ENCODE measurements at places on chromosomes 7 and 10.

DNA sequence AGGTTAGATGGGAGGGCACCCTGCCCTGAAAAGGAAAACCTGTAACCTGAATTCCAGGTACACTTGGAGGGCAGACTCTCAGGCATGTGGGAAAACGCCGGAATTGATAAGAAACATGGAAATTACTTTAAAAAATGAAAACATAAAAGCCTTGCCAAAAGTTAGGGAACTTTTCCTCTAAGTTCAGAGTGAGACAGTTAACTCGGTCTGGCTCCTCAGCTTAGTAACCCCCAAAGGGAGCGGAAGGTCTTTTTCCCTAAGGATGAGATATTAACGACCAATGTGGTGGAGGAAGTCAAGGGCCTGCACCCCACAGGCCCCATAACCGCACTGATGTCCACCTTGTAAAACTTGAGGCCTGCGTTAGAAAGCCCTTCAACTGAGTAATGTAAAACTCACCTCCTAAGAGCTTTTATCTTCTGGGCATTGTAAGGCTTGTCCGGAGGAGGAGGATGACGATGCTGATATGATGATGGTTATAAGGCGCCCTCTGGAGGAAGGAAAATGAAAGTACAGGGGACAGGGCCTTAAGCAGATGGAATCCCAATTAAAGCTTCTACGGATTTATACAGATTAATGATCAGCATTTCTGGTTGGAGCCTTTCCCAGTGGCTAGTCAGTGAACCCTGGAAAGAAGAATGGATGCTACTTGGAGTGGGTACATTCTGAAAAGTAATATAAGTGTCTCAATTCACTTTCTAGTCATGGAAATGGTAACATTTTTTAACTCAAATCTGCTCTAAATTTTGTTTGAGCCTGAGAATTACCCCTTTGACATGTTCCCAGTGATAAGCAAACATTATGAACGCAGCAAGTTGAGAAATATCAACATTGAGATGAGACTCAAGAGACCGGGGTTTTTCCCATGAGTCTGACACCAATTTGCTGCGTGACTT is 694 bp downstream of the COL1A2 start:
- no peak for DNase-seq

GRCh38 chr7:69864274-69864673 is 266.0 kb downstream of the AUTS2 start:
- no peak for DNase-seq

- no peak for DNase-seq
Measured at GRCh38 chr7:123230147-123230546, 30.4 kb upstream of the SLC13A1 start.

DNA sequence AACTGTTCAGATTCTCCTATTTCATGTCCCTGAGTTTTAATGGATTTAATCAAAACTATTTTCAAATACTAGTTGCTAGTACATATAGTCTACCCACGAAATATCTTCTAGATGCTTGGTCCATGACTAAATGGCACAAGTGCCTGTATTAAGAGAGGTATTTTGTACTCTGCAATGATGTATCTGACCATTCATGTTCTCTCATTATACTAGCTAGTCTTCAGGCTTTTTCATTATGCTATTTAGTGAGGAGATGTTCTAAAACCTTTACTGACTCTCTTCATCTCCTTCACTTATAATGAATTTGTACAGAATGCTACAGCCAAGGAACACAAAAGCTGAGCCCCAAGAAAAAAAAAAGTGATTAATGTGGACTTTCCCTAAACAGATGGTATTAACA is 222.5 kb downstream of the AHR start:
- no peak for DNase-seq

- DNase-seq, result no peak
Measured at GRCh38 chr10:87860156-87860795, 3.1 kb downstream of the KLLN start.

DNA sequence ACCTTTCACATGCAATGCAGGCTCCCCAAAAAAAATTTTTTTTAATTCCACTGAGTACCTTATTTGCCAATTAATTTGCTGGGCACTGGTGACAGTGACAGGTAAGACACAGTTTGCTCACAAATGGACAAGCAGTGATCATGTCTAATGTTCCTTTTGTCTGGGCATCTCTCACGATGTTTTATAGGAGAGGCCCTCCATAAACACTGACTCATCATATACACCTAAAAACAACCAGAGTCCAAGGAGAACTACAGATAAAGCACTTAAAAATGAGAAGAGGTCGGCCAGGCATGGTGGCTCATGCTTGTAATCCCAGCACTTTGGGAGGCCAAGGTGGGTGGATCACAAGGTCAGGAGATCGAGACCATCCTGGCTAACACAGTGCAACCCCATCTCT is 105.1 kb downstream of the ATE1 start:
- no peak for DNase-seq

DNA sequence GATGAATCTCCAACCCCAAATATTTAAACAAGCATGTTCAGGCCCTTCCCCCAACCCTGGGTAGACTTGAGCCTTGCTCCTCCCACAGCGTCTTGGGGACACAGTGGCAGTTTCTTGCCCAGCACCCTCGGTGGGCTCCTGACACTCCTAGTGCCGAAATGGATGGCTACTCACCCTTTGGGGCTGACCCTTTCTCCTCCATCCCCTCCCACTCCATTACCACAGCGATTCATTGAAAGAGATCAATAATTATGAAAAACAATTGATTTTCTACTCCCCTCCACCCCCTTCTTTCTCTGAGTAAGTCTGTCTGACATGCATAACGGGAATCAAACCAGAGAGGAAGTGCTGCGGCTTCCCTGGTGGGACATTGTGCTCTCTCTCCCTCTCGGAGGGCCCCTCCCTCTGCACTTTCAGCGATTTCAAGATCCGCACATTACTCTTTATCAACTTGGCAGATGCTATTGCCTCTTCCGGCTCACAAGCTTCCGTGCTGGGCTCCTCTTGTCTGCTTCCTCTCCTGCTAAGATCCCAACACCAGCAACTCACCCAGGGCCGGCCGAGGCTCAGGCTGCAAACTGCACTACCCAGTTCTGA is 79.0 kb upstream of the PLXNA4 start:
- DNase-seq, result peak; percentile 16

DNA sequence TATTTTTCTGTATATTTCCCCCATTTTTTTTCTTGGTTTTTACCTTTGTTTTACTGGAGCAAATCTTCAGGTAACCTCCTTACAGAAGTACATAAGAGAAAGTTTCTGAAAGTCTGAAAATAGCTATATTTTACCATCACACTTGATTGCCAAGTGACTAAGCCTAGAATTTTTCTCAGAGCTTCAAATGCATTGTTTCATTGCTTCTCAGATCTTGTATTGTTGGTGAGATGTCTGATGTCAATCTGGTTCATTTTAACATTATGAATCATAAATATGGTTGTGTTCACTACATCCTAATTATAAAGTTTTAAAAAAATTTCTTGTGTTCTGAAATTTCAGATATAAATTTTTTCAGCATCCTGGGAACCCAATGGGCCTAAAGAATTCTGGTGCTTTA is 228.2 kb downstream of the AHR start:
- no peak for DNase-seq

GRCh38 chr7:108073305-108074070 is 56.7 kb downstream of the LAMB4 start:
- no peak for DNase-seq

DNA sequence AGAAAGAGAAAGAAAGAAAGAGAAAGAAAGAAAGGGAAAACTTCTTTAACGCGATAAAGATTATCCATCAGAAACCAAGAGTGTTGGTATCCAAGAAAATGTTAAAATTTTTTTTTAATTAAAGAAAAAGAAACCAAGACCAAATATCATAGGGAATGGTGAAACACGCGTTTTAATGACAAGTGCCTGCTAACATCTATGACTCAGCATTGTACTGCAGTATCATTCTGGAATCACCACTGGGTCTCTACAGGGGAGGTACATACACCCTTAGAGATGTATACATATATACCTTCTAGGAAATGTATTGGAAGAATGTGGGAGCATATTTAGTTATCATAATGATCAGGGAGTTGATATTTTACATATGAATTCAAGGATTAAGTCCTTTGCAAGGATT is 32.1 kb upstream of the PIK3AP1 start:
- no peak for DNase-seq

- no peak for DNase-seq
Measured at GRCh38 chr10:88838766-88839350, 12.8 kb downstream of the ANKRD22 start.

DNA sequence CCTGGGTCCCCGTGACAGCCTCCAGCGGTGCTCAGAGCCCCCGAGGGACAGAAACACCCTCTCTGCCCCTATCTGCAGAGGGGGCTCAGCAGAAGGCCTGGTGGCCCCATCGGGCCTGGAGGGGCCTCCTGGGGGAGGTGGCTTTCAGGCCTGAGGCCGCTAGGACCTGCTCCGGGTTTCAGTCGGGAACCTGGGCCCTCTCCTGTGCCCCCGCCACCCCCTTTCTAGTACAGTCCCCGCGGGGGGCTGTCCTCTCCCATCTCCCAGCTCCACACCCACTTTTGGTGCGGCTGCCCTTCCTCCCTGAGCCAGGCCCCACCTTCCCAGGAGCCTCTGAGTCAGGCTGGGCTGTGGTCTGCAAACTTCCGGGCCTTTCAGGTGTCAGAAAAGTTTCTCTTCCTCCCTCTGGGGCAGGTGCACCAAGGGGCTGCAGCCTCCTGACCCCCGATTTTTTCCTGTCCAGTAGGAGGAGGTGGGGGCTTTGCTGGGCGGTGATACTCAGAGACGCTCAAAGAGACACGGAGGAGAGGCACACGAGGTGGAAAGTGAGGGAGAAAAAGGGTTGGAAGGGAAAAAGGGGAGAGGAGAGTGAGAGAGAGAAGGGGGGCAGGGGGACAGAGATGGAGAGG is 692 bp downstream of the CARD11 start:
- DNase-seq, result peak; percentile 40

- DNase-seq, result no peak
Measured at GRCh38 chr7:85916016-85916415, 727.7 kb upstream of the GRM3 start.

GRCh38 chr7:141119187-141119586 is 45.3 kb downstream of the TMEM178B start:
- no peak for DNase-seq

DNA sequence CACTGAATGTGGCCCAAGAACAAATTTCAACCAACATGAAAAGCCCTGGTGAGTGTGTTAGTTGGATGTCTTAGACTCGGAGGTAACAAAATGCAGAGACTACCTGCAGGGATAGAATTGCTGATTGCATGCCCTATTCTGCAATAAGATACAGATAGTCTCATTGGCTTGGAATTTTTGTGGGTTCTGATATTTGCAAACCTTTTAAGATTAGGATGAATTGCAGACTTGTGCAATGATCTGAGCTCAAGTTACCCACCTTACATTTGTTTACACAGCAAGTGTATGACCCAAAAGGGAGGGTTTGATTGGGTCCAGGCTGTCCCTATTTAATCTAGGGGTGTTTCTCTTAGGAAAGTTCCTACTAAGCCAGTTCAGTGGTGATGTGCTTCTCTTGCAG is 45.4 kb downstream of the GPR37 start:
- no peak for DNase-seq

GRCh38 chr7:154836021-154836448 is 166.9 kb downstream of the PAXIP1 start:
- DNase-seq, result no peak

GRCh38 chr10:106960812-106961211 is 203.7 kb downstream of the SORCS1 start:
- no peak for DNase-seq

DNA sequence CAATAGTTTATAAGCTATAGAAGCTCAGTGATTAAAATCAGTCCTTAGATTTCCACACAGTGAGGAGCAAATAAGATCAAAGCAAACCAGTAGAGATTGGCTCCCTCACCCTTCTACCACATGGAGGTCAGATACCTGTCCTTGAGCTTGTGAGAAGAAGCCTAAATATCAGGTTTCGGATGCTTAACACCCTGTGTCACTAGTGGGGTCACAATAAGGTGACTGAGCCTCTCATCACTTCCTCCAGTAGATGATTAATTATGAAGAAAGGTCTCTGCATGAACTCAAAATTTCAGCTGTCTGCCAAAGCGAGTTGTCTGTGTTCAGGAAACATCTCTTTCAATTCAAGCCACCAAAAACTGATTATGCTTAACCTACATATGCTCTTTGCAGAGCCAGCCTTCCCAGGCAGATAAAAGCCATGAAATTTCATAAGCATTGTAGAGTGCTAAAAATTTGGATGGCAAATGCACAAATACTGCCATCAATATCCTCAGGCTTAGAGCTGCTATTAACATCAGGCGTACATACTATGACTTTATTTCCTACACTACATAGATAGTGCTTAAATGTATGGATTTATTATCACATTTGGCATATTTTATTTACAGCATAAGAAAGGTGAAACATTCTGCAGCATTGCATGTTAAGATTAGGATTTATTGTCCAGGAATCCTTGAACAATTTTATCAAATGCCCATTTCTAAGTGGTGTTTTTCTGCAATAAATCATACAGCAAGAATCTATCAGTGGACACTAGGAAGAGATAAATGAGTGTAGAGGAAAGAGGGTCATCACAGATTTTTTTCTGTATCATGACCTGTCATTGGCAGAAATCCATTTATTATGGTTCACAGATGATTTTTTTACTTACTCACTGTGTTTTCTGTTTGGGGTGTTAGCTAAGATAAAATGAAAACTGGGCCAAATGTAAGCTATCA is 285.1 kb upstream of the SP8 start:
- DNase-seq, result no peak

DNA sequence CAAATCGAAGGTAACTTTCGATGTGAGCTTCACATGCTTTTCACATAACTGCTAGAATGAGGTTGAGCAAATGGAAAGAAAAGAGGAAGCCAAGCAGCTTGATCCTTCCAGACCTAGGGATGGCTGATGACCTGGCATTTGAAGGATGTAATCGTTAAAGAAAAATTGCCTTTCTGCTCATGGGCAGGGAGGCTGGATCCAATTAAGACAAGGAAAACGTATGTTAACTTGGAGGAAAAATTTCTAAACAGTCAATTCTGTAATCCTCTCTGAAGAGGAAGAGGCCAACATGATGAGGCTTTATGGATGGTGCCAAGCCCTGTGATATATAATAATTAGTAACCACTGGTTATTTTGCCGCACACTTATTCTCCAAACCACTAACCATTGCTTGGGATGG is 12.5 kb downstream of the GRK5 start:
- no peak for DNase-seq

DNA sequence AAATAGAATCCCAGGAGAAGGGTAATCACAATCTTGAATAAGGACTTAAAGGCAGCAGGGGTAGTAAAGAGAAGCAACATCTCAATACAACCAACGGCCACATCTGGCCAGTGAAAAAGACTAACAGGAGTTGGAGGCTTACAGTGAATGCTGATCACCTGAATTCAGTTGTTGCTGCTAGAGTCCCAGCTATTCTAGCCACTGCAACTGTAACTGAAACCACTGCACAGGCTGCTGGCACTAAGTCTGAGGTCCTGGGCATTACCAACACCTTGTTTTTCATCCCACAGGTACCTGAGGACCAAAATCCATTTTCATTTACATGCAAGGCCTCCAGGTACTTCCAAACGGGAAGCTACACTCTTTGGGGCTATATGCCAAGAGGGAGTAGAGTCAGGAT is 44.4 kb downstream of the TPK1 start:
- DNase-seq, result no peak

GRCh38 chr10:112345743-112346142 is 28.2 kb upstream of the ACSL5 start:
- DNase-seq, result no peak

All from stimulated activated CD8-positive, alpha-beta memory T cell treated with anti-CD3 and anti-CD28 coated beads, Interleukin-15, amount 100 ng/mL, for 4 hours (primary cell).